ENCODE measurements at places on chromosomes 12 and 14. TPM values are rescaled to one million over a fixed set of nuclear protein-coding genes. Genes with fewer than 3 reads are reported as not detected.

YBX3 gene
- 159 TPM for total RNA-seq

NINJ2 gene
- total RNA-seq, result not detected

CKB gene
- 46.7 TPM for total RNA-seq

TUNAR gene
- total RNA-seq, result not detected

CLEC1A gene
- not detected for total RNA-seq

SLC4A8 gene
- 3.1 TPM for total RNA-seq

DNA sequence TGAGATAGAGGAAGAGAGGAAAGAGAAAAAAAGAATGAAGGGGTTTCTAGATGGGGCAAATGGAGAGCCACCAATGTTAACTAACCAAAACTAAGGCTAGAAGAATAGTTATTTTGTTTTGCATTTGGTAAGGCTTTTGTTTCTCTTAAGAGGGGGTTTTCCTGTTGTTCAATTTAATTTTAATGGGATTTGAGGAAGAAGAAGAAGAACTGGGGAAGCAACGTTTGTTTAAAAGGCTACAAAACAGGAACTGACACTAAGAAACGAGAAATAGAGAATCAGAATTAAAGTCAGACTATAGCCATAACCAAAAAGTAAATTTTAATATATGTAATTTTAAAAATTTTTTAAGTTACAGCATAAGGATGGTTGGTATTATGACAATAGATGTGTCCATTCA is 13.7 kb downstream of the TXNDC16 start:
- no peak for DNase-seq

- no peak for DNase-seq
These were observed 31.8 kb downstream of the PELI2 start for GRCh38 chr14:56149995-56150394.

GRCh38 chr12:58920102-58920960 is at the start of gene LRIG3:
TSS of gene LRIG3 (minus strand) at chr12:58920504. CDS start at chr12:58920235, 269 bp downstream.
- DNase-seq, result peak; percentile 88

GRCh38 chr14:95469134-95469481 is 47.3 kb downstream of the SYNE3 start:
- no peak for DNase-seq

- DNase-seq, result no peak
These were observed 808.9 kb upstream of the SEL1L start for GRCh38 chr14:82342596-82342995.

- DNase-seq, result no peak
These were observed 253.2 kb downstream of the IPO8 start for GRCh38 chr12:30442461-30442860.

DNA sequence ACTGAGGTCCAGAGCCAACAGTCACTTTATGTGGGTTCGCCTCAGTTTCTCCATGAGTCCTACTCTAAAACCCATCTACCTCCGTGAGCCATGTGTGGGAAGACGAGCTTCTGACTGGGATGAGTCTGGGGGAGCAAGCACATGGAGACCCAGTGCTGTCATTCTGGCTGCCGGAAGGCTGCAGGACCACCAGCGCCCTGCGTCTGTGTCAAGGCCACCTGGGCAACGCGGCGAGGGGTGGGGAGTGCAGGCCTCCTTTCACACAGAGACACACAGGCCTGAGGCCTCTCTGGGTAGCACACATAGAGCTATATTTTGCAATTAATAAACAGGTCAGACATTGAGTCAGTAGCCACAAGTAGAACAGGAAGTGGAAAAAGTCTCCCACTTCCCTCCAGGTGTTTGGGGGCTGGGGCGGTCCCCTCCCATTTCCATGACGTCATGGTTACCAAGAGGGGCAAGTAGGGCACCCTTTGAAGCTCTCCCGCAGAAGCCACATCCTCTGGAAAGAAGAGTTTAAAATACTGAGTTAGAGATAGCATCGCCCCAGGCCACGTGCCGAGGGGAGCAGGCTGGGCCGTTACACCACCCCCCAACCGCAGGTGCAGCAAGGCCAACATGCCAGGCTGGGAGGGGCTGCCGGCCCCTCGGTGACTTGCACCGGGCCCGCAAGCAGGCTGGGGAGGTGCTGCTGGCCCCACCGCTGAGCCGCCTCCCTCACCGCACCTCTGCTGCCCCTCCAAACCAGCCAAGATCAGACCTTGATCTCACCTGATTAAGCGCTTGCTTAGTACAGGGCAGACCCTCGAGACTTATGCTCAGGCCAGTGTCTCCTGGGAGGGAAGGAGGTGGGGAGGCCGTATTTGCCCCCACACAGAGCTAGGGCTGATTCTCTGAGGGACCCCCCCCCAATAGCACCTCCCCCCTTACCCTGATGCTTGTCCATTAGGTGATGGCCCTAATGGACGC is 32.7 kb downstream of the DAD1 start:
- DNase-seq, result peak; percentile 61

DNA sequence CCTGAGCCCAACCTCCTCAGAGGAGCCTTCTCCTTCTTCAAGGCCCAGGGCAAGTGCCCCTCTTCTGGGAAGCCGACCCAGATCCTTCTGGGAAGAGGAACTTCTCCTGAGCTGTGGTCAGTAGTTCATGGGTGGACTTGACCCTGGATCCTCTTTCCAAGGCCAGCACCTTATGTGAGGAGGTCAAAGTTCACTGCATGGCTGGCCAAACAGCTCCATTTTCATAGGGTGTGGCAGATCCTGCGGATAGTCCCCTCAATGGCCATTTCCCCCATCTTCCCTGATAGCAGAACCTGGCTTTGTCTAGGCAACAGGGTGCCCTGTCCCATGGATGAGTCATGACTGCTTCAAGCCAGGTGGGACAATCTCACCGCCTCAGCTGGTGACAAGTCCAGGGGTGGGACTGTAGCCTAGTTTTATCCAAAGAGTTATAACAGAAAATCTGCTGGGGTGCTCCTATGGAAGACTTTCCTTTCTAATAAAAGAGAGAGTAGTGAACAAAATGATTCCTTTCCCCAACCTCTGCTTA is 10.4 kb downstream of the ASB2 start:
- DNase-seq, result no peak

GRCh38 chr12:124928095-124928911 is 13.9 kb upstream of the UBC start:
- peak; percentile 53 for DNase-seq

DNA sequence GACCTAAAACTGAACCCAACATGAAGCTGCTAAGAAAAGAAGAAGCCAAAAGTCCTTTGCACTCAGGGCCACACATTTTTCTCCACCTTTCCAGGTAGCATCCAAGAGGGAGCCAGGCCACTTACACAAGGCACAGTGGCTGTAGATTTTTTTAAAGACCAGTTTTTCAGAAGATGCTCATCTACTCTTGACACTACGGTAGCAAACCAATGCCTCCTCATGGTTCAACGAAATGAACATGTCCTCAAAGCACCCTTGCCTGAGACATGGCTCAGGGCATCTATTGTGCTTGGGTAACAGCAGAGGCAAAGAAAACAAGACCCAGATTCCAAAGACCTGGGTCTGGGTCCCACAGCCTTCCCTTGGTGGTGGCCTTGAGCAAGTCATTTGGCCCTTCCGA is 22.3 kb downstream of the PRIMA1 start:
- no peak for DNase-seq

DNA sequence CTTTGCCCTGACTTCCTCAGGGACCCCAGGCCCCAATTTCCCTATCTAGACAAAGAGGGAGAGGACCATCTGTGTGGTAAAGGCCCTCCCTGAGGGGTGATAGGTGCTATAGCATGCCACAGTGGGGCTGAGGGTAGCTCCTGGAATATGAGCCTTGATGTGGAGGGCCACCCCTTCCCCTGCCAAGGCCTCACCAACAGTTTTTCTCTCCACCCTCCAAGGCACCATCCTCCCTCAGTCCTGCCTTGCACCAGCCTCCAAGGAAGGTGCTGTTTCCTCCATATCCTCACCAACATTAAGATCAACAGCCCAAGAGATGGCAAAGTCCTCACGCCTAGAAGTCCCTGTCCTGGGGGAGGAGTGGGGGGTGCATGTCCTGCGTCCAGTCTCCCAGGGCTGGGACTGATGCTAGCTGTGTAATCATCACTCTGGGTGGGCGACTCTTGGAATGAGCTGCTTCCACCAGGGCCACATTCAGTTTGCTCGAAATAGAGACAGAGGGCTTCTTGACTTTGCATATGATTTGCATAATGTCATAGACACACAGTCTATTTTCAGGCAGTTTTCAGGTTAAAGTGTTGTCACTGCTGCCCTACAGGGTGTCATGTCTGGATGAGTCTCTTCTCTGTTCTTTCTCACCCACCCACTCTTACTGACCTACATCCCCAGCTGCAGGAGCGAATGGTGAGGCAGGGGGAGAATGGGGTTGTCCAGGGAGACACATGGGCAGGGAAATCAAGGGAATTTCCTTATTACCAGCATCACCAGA is 17.4 kb downstream of the ACVRL1 start:
- DNase-seq, result no peak

- DNase-seq, result no peak
These were observed 851.4 kb upstream of the SEL1L start for GRCh38 chr14:82385048-82385447.

- no peak for DNase-seq
These were observed 18.3 kb upstream of the PLEKHH1 start for GRCh38 chr14:67514650-67515385.

GRCh38 chr12:18651525-18651924 is 86.3 kb downstream of the PLCZ1 start:
- DNase-seq, result no peak

DNA sequence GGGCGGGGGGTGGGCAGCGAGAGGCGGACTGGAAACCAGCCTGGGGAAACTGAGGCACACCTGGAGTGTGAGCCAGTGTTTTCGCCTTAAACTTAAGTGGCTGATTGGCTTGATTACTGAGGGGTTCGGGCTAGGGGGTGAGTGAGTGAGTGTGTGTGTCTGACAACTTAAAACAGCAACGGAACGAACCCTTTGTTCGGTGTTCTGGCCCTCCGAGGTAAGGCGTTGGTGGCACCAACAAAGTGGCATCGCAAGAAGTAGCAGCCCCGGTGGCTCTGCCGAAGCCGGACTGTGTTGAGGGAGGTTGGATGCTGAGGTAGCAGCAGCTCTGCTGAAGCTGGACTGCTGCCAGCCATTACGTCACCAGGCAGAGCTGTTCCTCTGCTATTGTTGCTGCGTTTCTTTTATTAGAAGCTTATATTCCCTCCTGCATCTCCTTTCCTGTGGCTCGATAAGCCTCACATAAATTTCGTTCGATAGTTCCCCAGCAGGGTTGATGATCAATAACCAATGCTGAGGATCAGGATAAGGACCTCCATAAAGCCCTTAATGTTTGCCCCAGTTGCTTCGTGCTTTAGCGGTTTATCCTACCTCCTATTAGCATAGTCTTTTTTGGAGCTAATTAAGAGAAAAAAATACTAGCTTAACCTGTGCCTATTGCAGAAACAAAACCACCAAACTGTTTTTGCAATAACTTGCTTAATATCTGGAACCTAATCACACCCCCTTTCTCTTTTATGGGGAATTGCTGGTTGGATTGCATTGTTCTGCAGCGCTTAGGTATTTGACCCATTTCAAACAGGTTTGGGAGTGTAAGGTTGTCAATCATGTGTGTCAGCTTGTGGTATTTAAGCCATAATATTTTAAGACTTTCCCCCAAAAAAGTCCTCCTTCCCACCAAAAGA is 1.3 kb downstream of the GPR137C start:
- peak; percentile 77 for DNase-seq

DNA sequence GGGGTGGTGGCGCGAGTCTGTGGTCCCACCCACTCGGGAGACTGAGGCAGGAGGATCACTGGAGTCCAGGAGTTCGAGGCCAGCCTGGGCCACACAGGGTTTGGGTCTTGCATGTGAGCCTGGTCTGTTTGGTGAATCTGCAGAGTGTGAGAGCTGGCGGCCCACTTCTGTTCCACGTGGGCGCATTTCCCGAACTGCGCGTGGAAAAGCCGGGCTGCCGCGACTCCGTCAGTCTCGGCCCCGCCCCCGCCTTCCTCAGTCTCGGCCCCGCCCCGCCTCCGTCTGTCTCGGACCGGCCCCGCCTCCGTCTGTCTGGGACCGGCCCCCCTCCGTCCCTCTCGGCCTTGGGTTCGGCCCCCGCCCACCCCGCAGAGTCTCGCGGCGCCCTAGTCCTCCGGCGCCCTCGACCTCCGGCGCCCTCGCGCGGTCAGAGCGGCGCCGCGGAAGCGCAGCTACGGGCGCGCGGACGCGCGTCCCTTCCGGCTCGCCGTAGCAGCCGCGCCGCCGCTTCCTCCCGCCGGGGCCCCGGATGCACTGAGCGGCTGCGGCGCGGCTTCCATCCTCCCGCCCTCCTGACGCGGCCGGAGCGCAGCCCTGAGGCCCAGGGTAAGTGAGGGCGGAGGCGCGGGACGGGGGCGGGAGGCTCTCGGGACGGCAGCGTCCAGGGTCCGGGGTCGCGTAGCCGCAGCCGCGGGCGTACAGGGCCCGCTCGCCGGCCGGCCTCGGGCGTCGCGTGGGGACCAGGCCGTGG is at the start of gene EP400:
EP400 (plus strand) TSS at position 512 of the 751 bp plus-strand sequence. CDS start 10,678 bp downstream, outside the sequence.
- peak; percentile 90 for DNase-seq

DNA sequence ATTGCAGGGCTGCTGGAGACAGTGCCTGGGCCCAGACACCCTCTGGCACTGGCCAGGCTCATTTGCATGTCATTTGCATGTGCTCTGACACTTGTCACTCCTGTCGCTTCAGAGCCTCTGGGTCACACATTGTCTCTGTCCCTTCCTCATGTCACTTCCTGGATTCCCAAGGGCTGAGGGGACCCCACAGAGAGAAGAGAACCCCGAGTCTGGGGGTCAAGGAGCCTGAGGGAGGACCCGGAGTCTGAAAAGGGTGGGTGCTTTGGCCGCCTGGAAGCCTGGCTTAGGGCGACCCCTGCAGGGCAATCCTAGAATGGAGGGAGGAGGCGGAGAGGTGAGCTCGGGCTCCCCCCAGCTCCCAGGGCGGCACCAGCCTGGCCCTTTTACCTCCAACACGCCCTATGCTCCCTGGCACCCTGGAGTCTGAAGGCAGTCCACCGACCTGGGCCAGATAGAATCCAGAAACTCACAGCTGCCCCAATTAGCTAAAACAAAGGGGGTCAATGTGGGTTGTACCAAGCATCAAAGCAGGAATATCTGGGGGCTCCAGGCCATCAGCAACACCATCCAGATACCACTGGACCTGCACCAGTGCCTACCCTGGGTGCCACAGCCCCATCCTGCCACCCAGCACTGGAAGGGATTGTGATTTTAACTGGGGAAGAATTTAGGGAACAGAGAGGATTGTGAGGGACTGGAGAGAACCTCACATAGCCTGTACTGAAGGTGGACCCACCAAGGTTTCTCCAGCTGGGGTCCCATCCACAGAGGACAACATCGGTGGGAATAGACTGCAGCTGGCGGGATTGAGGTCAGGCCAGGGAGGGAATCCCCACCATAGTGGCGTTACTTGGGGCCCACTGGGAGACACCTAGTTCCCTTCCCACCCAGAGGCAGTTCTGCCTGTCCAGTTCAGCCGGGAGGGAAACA is 21.8 kb upstream of the KRT78 start:
- DNase-seq, result no peak

- DNase-seq, result no peak
These were observed 3.4 kb upstream of the SLCO1A2 start for GRCh38 chr12:21337959-21338744.

DNA sequence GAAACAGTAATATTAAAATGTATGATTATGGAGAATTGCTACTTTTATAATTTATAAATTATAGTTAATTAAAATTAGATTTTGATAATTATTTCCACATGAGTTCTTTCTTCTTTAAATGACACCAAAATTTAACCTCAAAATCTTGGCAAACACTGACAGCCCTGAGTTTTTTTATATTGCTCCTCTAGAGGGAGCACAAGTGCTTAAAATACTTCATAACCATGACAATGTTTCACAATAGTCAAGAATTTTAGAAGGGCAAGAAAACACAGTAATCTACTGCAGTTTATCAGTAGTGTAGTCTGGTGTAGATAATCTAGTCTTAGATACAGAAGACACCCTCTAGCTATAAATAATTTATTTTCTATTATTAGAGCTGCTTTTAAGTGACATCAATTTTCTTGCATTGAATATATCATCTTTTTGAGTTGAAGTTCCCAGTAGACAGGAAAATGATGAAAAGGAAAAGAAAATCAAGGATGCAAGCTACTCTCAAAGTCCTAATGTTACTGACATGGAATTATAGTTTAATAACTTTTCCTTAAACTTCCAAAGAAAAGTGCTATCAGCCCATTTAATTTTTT is 14.3 kb upstream of the PTGER2 start:
- DNase-seq, result peak; percentile 64

Data from LHCN-M2 (cell line).